ENCODE measurements at places on chromosomes 2 and 18. TPM values are rescaled to one million over a fixed set of nuclear protein-coding genes. Genes with fewer than 3 reads are reported as not detected.

GPR55 gene
- total RNA-seq: not detected

XDH gene
- total RNA-seq: not detected

TSPYL6 gene
- not detected for total RNA-seq

ALPP gene
- 0.06 TPM for total RNA-seq

CNOT9 gene
- 33.8 TPM for total RNA-seq

AGXT gene
- total RNA-seq: not detected

EDAR gene
- total RNA-seq: not detected

RAX gene
- total RNA-seq: not detected

MYO7B gene
- total RNA-seq: not detected

DNA sequence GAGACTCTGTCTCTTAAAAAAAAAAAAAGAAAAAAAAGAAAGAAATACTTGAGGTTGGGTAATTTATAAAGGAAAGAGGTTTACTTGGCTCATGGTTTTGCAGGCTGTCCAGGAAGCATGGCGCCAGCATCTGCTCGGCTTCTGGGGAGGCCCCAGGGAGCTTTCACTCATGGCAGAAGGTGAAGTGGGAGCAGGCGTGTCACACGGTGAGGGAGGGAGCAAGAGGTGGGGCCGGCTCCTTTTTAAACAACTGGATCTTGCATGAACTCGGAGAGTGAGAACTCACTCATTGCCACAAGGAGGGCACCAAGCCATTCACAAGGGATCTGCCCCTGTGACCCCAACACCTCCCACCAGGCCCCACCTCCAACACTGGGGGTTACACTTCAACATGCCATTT, 30.6 kb downstream of the CYP26B1 start:
- no peak overlapping the region for H3K27ac ChIP-seq
- H3K4me1 ChIP-seq: peaks cover 11% of the 10 kb centered on the region
- no peaks in the 10 kb centered on the region for H3K36me3 ChIP-seq

- H3K27me3 ChIP-seq: no peaks in the 10 kb centered on the region
- H3K4me1 ChIP-seq: peaks cover 13% of the 10 kb centered on the region
- no peaks in the 10 kb centered on the region for H3K36me3 ChIP-seq
- H3K4me3 ChIP-seq: no peak overlapping the region
- no peak overlapping the region for H3K27ac ChIP-seq
These were observed 5.5 kb upstream of the GPC1 start for GRCh38 chr2:240429872-240430491.

- H3K4me1 ChIP-seq: peaks cover 33% of the 10 kb centered on the region
- no peak overlapping the region for H3K4me3 ChIP-seq
- no peaks in the 10 kb centered on the region for H3K27me3 ChIP-seq
- DNase-seq: no peak
- no peak overlapping the region for H3K27ac ChIP-seq
These were observed 11.2 kb downstream of the GAREM1 start for GRCh38 chr18:32459361-32460101.

DNA sequence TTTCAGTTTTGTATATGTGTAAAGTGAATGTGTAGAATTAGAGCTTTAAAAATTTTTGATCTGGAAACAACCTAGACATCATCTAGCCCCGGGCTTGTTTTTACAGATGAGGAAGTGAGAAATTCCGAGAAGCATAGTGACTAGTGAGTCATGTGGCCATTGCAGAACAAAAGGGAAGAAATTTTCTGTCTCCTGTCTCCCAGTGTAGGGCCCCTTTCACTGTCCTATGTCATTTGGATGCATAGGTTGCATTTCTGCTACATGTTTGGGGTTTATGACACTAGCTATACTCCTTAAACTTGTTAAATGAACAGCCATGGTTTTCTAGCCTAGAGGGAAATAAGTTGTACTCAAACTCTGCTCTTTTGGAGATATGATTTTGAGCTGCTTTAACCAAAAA, 84.6 kb downstream of the PLCL1 start:
- H3K27me3 ChIP-seq: no peaks in the 10 kb centered on the region
- DNase-seq: no peak
- H3K27ac ChIP-seq: no peak overlapping the region
- no peak overlapping the region for H3K4me3 ChIP-seq
- peaks cover 55% of the 10 kb centered on the region for H3K4me1 ChIP-seq
- no peaks in the 10 kb centered on the region for H3K36me3 ChIP-seq

DNA sequence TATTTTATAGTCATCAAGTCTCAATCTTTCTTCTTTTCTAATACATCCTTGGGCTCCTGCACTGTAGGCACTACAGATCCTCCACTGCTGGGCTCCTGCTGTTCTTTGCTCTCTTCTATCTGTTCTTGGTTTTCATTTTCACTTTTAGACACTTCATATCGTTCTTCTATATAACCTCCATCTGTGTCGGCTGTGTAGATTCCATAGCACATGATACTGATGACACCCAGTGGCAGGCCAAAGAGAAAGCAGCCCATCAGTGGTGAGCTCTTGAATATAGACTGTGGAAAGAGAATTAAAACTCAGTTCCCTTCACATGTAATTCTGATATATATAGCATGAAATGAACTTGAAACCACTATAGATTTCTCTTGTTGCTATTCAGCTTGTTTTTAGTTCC, 38.0 kb downstream of the TMX3 start:
- peaks cover 10% of the 10 kb centered on the region for H3K4me1 ChIP-seq
- H3K27ac ChIP-seq: no peak overlapping the region
- no peak for DNase-seq
- H3K4me3 ChIP-seq: no peak overlapping the region

DNA sequence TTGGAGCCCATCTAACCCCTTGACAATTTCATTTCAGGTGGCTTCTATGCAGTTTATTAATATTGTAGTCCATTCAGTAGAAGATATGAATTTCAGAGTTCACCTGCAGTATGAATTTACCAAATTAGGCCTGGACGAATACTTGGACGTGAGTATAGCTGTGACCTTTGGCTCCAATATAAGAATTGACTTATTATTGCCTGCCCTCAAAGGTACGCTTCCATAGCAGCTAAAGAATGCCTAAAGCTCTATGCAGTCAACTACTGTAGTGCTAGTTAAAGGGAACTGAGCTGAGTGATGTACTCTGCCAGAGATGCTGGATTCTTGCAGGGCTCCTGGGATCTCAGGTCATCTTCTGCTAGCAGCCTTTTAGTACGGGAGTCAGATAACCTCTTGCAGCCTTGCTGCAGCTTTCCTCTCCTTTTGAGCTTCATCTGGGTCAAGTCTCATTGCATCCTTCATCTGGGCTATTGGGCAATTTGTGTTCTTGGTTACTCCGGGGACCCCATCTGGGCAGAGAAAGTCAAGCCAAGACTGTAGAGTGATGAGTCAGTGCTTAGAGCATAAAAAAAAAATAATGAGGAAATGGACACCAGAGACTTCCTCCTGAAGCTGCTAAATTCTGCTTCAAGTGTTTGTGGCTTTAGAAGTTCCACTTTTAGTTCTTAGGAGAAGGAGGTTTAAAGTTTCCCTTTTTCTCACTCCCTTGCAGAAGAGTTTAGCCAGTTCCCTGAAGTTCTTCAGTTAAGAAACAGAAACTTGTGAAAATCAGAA, 105.6 kb downstream of the PRPF40A start:
- no peak overlapping the region for H3K4me3 ChIP-seq
- no peaks in the 10 kb centered on the region for H3K27me3 ChIP-seq
- peak overlapping the region; percentile 15 for H3K27ac ChIP-seq
- peaks cover 5% of the 10 kb centered on the region for H3K4me1 ChIP-seq
- H3K36me3 ChIP-seq: no peaks in the 10 kb centered on the region
- no peak for DNase-seq

GRCh38 chr18:53115876-53116585, 776.0 kb downstream of the DCC start:
- H3K4me1 ChIP-seq: no peaks in the 10 kb centered on the region
- H3K4me3 ChIP-seq: peak overlapping the region; percentile 21
- DNase-seq: no peak
- H3K27me3 ChIP-seq: no peaks in the 10 kb centered on the region

- no peaks in the 10 kb centered on the region for H3K36me3 ChIP-seq
- H3K4me3 ChIP-seq: peak overlapping the region; percentile 1
- H3K27me3 ChIP-seq: no peaks in the 10 kb centered on the region
- peak overlapping the region; percentile 83 for H3K27ac ChIP-seq
- peaks cover 17% of the 10 kb centered on the region for H3K4me1 ChIP-seq
These were observed 174.6 kb upstream of the PID1 start for GRCh38 chr2:229445501-229446211.

DNA sequence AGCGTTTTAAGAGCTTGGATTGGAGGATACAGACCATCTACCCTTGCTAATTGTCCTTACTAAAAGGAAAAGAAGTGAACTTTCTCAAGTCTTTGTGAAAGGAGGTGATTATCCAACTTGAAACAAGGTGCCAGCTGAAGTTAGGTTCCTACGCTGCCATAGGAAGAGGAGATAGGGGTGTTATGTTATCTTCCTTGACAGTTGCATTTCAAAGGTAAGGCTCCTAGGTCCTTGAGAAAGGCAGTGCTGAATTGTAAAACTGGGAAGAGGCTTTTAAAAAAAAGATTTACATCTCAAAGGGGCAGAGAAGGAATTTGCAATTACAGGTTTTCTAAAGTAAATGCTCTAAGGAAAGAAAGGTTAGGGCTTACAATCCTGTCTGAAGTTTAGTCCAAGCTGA, 810.2 kb upstream of the LRATD1 start:
- no peaks in the 10 kb centered on the region for H3K4me1 ChIP-seq
- H3K27me3 ChIP-seq: no peaks in the 10 kb centered on the region
- H3K4me3 ChIP-seq: no peak overlapping the region

GRCh38 chr2:143294068-143294467, 164.8 kb downstream of the ARHGAP15 start:
- H3K36me3 ChIP-seq: no peaks in the 10 kb centered on the region
- H3K27ac ChIP-seq: no peak overlapping the region
- H3K4me3 ChIP-seq: no peak overlapping the region

DNA sequence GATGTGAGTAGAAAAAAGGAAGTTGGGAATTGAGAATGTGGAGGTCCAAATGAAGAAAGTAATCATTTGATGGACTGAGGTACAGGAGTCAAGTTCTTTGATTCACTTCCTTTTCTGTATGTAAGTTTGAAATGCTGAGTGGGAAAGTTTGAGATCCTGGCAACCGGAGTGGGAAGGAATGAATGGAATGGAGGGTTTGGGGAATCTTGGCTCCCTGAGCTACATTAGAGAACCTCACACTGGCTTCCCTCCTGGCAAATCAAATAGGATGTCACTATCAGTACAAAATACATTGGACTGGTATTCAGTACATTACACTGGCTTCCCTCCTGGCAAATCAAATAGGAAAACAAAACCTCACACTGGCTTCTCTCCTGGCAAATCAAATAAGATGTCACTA, 9.8 kb upstream of the RNF138 start:
- H3K27me3 ChIP-seq: no peaks in the 10 kb centered on the region
- H3K36me3 ChIP-seq: no peaks in the 10 kb centered on the region
- H3K4me3 ChIP-seq: no peak overlapping the region
- H3K27ac ChIP-seq: no peak overlapping the region
- DNase-seq: no peak
- H3K4me1 ChIP-seq: peaks cover 24% of the 10 kb centered on the region

DNA sequence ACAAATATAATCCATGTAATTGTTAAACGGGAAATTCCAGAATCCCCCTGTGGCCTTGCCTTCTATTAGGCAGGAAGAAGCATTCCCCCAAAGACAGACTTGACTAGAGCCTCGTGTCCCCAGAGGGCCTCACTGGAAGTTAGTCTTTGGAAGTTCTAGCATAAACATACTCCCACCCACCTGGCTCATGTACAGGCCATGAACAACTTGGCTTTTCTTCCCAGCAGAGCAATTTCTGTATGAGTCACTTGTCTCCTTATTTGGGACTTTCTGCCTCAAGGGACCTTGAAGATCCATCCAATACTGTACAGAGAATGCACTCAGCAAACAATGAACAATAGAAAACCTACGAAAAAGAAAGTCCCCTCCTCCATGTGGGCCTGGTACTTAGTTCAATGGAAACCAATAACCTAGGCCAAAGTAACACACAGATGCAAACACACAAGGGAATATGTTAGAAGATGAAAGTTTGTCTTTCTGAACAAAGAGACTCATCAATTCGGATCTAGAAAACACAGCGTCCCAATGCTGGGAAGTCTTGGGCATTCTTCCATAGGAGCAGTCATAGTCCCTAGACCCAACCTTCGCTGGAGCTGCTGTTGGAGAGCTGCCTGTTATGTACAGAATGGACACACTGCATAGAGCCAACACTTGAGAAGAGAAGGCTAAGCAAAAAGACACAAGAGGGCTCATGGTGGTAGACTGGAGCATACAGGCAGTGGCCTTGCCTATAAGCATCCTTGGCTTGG, 303.5 kb downstream of the HRH4 start:
- no peaks in the 10 kb centered on the region for H3K27me3 ChIP-seq
- no peak overlapping the region for H3K27ac ChIP-seq
- H3K4me3 ChIP-seq: no peak overlapping the region
- H3K36me3 ChIP-seq: no peaks in the 10 kb centered on the region

DNA sequence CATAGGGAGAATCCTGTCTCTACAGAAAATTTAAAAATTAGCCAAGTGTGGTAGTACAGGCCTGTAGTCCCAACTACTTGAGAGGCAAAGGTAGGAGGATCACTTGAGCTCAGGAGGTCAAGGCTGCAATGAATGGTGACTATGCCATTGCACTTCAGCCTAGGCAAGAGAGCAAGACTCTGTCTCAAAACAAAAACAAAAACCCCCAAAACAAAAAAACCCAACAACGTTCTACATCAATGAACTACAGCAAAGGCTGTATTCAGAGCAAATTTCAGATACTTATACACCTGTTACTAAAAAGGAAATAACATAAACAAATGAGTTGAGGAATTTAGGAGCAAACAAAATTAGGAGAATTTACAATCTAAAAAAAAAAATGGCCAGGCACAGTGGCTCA, 22.6 kb downstream of the YES1 start:
- no peak overlapping the region for H3K27ac ChIP-seq
- H3K4me3 ChIP-seq: no peak overlapping the region
- H3K27me3 ChIP-seq: no peaks in the 10 kb centered on the region
- peaks cover 14% of the 10 kb centered on the region for H3K4me1 ChIP-seq
- DNase-seq: no peak

DNA sequence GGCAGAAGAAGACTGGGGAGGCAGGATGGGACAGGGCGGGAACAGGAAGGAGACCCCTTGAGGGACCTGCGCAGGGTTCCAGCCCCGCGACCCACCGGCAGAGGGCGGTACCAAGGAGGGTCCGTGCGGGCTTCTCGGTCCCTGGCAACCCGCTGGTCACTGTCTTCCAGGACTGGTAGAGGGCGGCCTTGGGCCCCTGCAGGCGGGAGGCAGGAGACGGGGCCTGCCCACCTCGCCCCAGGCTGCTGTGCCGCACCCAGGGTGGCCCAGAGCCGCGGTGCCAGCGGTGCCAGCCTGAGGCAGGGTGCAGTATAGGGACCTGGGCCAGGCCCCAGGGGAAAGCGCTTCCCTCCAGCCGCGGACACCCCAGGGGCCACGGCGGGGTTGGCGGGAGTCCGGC, 34.5 kb downstream of the NEURL3 start:
- H3K27me3 ChIP-seq: no peaks in the 10 kb centered on the region
- H3K36me3 ChIP-seq: no peaks in the 10 kb centered on the region
- peak overlapping the region; percentile 23 for H3K4me3 ChIP-seq
- peaks cover 6% of the 10 kb centered on the region for H3K4me1 ChIP-seq

GRCh38 chr18:50162486-50163304, 32.3 kb downstream of the MYO5B start:
- no peak overlapping the region for H3K4me3 ChIP-seq
- no peak overlapping the region for H3K27ac ChIP-seq
- no peaks in the 10 kb centered on the region for H3K36me3 ChIP-seq

- no peak for DNase-seq
- no peaks in the 10 kb centered on the region for H3K27me3 ChIP-seq
- H3K27ac ChIP-seq: no peak overlapping the region
- H3K36me3 ChIP-seq: no peaks in the 10 kb centered on the region
These were observed 213.1 kb downstream of the UBE2E3 start for GRCh38 chr2:181193550-181193949.

- H3K4me1 ChIP-seq: no peaks in the 10 kb centered on the region
- no peak for DNase-seq
- H3K27ac ChIP-seq: no peak overlapping the region
- H3K36me3 ChIP-seq: no peaks in the 10 kb centered on the region
- H3K4me3 ChIP-seq: no peak overlapping the region
- H3K27me3 ChIP-seq: no peaks in the 10 kb centered on the region
These were observed 28.8 kb downstream of the SDC1 start for GRCh38 chr2:20196053-20196656.
